ENCODE measurements at places on chromosomes 2 and 18. TPM values are rescaled to one million over a fixed set of nuclear protein-coding genes. Genes with fewer than 3 reads are reported as not detected.

DUSP2 gene
- 40.6 TPM for total RNA-seq

COL6A3 gene
- total RNA-seq, result 544 TPM

DNA sequence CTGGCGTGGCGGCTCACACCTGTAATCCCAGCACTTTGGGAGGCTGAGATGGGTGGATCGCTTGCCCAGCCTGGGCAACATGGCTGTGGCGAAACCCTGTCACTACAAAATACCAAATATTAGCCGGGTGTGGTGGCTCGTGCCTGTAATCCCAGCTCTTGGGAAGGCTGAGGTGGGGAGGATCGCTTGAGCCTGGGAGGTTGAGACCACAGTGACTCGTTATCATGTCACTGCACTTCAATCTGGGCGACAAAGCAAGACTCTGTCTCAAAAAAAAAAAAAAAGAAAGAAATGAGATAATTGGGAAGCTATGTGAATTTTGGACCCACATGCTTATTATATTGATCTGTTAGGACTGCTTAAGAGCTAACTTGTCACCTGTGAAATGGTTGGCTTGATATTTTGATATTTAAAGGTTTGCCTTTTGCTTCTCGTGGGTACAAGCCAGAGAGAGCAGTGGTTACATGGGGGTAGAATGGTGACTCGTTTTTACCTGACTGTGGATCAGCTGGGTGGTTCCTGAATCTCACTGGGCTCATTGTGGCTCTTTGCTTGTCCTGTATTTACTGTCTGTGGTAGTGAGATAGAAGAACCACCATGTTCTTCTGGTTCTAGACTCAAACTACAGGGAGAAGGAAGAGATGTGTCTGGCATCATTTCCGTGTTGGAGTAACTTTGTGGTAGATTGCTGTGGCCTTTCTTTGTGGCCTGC lies 28.9 kb downstream of the ZNF532 start:
- H3K4me1 ChIP-seq, result peaks cover 49% of the 10 kb centered on the region

DNA sequence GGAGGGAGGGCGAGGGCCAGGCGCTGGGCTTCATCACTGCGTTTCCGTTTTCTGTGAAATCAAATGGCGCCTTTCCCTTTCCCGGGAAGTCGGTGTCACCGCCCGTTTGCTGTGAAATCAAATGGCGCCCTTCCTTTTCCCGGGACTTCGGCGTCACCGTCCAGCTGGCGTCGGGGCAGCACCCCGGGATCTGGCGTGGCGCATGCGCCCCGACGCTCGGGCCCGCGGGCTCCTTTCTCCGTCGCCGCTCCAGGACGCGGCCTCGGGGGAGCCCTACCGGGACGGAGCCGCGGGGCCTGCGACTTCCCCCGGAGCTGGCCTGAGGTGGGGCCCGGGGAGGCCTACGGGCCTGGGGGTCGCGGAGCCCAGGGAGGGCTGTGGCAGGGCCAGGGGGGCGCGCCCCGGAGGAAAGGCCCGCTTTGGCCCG lies at the start of gene FAM228A:
Gene FAM228A, plus strand, starts transcription at position 203 of the 427 bp plus-strand sequence. CDS start 428 bp downstream, outside the sequence.
- DNase-seq, result no peak
- peaks cover 4% of the 10 kb centered on the region for H3K36me3 ChIP-seq
- H3K27me3 ChIP-seq, result no peaks in the 10 kb centered on the region
- H3K4me3 ChIP-seq, result no peak within 1 kb of the TSS
- no peak within 1 kb of the TSS for H3K27ac ChIP-seq
- H3K4me1 ChIP-seq, result no peaks in the 10 kb centered on the region

TMEM198 gene
- 4.0 TPM for total RNA-seq

- H3K4me1 ChIP-seq, result peaks cover 67% of the 10 kb centered on the region
- DNase-seq, result peak; percentile 63
- peak overlapping the region; percentile 64 for H3K27ac ChIP-seq
- H3K27me3 ChIP-seq, result no peaks in the 10 kb centered on the region
- peaks cover 3% of the 10 kb centered on the region for H3K36me3 ChIP-seq
These were observed 84.4 kb downstream of the TGOLN2 start for GRCh38 chr2:85243101-85244072.

FOXI3 gene
- total RNA-seq, result 0.27 TPM

DNA sequence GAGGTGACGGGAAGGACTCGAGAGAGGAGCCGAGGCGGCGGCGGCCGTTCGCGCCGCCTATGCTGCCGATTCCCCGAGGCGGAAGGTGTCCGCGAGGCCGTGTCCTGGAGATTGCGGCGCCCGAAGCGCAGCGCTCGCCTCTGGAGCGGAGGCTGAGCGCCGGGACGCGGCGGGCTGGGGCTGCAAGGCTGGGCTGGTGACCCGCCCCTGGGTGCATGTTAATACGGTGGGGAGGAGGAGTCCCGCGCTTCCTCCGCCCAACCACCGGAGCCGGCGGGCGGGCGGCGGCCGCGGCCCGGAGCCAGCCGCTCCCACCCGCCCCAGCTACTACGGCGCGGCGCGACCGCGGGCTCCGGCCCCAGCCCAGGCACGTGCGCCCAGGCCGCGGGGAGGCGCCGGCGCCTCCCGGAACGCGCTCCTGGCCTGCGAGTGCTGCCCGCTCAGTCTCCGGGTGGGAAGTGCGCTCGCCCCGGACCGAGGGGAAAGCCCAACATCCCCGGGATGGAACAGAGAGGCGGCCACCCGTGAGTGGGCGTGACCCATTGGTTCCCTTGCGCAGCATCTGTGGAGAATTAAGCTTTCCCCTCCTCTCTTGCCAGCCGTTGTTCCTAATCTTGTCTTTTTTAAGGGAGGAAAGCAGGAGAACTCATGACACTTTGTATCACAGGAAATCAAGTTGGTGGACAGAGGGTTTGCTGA lies at the start of gene DLGAP1:
Gene DLGAP1, minus strand, starts transcription at position 195 of the 699 bp plus-strand sequence.
- H3K27me3 ChIP-seq, result peaks cover 87% of the 10 kb centered on the region
- peaks cover 11% of the 10 kb centered on the region for H3K4me1 ChIP-seq
- peak; percentile 40 for DNase-seq
- H3K36me3 ChIP-seq, result no peaks in the 10 kb centered on the region
- H3K27ac ChIP-seq, result no peak within 1 kb of the TSS

All from mesothelial cell of epicardium (in vitro differentiated cells).